RCC 7860 (cell line): ENCODE measurements at places on chromosomes 5 and 9.

GRCh38 chr9:106621313-106622163, 241.4 kb upstream of the ZNF462 start:
- no peak for DNase-seq

- DNase-seq = no peak
Measured at GRCh38 chr5:98292496-98292895, 481.0 kb upstream of the RGMB start.

- DNase-seq = no peak
Measured at GRCh38 chr9:123406016-123406415, 50.0 kb downstream of the CRB2 start.

DNA sequence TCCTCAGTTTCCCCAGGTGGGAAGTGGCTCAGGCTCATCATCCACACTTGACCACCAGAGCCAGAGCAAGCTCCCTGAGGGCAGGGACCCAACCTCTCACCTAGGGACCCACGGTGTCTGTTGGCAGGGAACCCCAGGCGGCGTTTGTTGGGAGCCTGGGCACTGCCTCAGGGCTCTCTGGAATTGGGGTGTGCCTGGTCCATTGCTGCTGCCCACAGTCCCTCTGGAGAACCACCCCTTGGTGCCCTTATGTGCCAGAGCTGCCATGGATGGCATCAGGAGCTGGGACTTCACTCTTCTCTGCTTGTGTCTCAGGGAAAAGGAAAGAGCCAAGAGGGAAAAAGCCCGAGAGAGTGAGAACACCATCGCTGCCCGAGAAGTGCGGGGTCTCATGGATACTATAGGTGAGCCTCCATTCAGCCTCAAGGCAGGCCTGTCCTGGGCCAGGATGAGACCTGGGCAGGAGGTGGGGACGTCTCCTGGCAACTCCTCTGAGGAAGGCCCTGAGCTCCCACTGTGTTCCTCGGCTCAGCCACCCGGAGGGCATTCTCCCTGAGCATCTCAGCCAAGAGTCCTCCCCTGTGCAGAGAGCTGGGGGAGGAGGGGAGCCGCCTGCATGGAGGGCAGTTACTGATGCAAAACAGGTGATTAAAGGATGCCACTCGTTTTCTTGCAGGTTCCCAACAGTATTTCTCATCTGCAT, 4.5 kb downstream of the CCDC180 start:
- no peak for DNase-seq

- no peak for DNase-seq
Measured at GRCh38 chr5:68644971-68645370, 429.4 kb downstream of the PIK3R1 start.

GRCh38 chr5:111676926-111677415, 80.0 kb downstream of the NREP start:
- DNase-seq = no peak
